GM19239 (cell line): ENCODE measurements at places on chromosomes 4 and X.
A peak's percentile ranks its signal among the peaks of the same experiment; 100 is the strongest.

GRCh38 chr4:125314676-125315575 lies at the start of gene FAT4:
Gene FAT4 (plus strand): TSS chr4:125314955. CDS start chr4:125316412, 1,457 bp downstream.
- peak; percentile 28 for DNase-seq

DNA sequence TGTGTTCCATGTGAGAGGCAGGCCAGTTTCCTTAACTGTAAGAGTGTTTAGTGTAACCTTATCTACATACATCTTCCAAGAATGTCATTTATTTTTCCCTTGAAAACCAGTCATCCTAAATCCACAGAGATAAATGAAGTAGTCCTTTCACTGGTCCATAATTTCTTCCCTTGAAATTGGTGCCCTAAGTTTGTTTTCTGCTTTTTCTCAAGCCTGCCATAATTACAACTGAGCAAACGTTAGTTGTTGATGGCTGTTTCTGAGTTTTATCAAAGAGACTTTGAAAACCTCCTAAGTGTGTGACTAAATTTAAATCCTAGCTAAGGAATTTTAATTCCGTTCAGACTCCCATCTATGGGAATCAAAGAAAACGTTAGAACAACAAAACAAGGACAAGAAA lies 3.6 kb upstream of the TDO2 start:
- DNase-seq = no peak

GRCh38 chrX:81215685-81216084 lies 13.8 kb downstream of the SH3BGRL start:
- no peak for DNase-seq

DNA sequence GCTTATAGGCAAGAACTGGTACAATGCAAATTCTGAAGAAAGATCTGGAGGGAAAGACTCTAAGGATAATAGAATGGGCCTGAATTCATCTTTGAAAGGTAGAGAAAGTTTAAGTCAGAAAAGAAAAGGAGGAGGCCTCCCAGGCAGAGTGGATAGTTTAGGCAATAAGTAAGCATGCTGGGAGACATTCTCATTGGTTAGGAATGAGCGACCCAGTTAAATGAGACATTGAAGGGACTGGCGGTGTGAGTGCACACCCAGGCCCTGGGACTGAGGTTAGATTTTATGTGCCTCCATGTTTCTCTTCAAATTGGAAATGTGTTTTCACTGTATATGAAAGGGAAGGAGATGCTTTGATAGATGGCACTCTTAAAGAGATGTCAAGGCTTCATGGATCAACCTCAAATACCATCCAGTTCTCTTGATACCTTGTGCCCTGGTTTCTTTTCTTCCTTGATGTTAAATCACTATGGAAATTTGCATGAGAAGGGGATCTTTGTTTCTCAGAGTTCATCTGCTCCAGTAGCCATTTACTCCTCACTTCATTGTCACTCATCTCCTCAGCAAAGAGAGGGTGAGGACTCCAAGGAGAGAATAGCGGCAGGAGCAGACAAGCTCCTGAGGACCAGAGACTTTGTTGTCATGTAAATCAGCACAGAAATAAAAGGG lies 584.2 kb upstream of the INTU start:
- DNase-seq = no peak

- DNase-seq = no peak
These were observed 54.9 kb downstream of the ACOX3 start for GRCh38 chr4:8385611-8386010.

DNA sequence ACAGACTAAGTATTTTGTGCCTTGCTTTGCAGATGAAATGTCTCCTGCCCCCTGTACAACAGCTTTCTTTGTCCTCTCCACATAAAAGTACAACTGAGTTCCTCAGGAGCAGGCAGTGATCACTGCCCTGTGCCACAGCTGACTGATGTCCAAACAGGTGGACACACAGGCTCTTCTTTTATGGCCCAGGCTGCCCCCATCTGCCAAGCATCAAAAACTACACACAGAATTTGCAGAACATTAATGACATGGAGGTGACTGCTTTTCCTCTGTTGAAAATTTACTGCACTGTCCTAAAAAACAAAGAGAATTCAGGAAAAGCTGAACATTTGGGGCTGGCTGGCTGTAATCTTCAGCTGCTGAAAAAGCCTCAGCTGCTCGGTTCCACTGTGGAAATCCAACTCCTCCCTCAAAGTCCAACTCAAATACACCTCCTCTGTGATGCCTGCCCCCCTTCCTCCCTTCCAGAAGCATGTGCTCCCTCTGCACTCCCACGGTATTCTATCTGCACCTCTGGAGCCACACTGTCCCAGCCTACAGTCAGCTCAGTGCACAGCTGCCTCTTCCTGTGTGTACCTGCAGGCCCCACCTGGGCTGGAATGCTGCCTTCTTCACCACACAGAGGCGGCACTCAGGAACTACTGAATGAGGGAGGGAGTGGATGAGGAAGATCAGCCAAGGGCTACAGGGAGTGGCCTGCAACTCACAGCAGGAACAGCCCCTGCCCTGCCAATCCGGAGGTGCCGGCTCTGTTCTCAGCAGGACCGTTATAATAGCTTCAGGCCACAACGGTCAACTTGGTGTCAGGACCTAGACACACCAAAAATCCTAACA lies 10.3 kb downstream of the AFAP1 start:
- DNase-seq = no peak

- DNase-seq = no peak
These were observed 60.7 kb upstream of the RAPGEF2 start for GRCh38 chr4:159042097-159042605.

DNA sequence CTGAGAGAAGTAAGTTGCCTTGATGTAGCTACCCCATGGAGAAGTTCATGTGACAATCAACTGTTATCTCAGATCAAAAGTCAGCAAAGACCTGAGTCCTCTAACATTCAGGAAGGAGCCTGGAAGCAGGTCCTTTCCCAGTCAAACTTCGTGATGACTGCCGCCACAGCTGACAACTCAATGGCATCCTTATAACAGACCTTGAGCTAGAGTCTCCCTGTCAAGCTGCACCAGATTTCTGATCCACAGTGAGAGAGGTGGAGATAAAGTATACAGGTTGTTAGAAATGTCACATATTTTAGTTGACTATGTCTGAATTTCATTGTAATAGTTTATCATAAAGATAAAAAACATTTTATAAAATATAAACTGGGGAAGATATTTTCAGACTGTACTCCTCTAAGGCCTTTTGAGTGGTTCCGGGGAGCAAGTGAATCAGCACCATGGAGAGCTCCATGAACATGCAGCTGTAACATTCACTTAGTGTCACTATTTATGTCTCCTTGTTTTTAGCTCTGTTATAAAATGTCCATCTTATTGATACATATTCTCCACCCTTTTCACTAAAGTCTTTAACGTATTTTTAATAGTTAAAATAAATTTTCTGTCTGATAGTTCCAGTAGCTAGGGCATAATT lies 1653.5 kb upstream of the AGA start:
- DNase-seq = no peak

GRCh38 chr4:129278868-129279267 lies 182.9 kb downstream of the C4orf33 start:
- no peak for DNase-seq

GRCh38 chrX:14274691-14275090 lies 245.0 kb upstream of the GEMIN8 start:
- no peak for DNase-seq

DNA sequence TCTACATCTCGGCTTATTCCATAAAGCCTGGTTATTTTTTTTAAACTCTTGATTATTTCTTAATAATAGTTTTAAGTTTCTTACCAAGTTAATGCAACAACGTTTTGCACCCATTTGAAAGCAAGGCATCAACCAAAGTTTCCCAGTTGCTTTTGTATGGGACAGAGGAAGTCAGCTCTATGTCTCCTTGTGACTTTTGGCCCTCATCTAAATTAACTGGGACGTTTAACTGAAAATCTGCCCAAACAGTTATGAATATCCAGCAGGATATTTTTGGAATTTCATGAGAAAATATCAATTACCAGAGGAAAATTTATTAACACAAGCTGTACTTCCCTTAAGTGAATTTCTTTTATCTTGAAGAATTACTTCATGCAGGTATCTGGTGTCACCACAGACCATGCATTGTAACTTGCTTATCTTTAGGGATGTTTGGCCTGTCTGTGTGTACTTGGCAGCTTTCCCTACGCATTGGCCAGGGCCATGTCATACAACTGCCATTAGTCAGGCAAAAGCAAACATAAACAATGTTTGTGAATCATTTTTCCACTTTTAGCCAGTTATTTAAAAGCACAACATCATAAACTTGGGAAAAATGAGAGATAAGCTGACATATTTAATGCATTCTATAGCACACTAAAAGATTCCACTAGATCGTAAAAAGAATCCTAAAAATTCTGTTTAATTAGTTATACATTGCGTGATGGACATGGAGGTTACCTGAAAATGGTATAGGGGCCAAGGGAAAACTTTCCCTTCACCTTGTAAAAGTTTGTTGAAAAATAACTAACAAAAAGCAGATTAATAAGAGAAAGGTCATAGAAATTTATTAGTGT lies 101.4 kb upstream of the PDE5A start:
- no peak for DNase-seq

- no peak for DNase-seq
These were observed 602.0 kb downstream of the GLUD2 start for GRCh38 chrX:121649417-121649816.

DNA sequence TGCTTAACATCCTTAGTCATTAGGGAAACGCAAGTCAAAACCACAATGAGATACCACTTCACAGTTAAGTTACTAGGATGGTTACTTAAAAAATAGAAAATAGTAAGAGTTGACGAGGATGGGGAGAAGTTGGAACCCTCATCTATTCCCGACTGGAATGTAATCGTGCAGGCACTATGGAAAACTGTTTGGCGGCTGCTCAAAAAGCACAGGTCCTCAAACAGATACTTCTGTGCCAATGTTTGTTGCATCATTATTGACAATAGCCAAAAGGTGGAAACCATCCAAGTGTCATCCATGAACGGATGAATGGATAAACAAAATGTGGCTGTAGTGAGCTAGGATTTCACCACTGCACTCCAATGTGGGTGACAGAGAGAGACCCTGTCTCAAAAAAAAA lies 11.7 kb downstream of the CTAG1B start:
- DNase-seq = no peak

GRCh38 chr4:122662701-122663100 lies 41.8 kb upstream of the IL21 start:
- DNase-seq = no peak

GRCh38 chrX:53022381-53022780 lies 26.2 kb upstream of the GPR173 start:
- DNase-seq = no peak

- no peak for DNase-seq
These were observed 4.5 kb downstream of the PLXNB3 start for GRCh38 chrX:153768311-153769157.

GRCh38 chr4:153197301-153197700 lies 6.9 kb upstream of the TRIM2 start:
- no peak for DNase-seq

- DNase-seq = no peak
These were observed 465.1 kb upstream of the GALNTL6 start for GRCh38 chr4:171348090-171348489.

GRCh38 chr4:88040707-88041106 lies 33.3 kb downstream of the PKD2 start:
- DNase-seq = no peak

GRCh38 chr4:129641179-129641578 lies 545.2 kb downstream of the C4orf33 start:
- DNase-seq = peak; percentile 1

DNA sequence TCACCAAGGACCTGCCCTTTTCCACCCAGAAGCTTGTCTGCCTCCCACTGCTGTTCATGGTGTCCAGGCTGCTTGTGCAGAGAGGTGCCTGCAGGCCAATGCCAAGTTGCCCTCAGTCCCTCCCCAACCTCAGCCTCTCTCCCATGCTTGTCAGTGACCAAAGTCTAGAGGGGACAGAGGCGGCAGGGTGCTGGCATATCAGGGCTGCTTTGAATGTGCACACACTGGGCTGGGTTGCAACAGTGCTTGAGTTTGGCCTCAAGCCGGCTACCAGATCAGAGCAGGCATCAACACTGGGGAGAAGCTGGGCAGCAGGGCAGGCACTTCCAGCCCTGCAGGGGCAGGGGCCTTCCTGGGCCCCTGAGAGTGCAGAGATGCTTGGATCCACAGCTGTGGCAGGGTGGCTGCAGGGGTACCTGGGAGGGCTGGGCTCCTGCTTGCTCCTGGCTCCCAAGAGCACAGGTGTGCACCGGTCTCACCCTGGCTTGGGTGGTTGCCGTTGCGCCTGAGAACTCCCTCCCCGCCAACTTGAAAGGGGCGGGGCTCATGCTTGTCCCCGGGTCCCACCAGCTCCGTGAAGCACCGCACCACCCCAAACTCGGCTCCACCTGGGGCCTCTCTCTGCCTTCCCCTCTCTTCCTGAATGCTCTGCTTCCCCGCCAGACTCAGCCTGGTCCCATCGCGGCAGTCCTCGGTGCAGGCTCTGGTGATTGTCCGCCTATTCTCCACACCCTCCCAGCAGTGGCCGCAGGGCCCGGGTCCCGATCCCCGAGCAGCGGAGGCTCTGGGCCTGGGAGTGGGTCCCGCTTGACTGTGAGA lies 1681.9 kb upstream of the ADGRL3 start:
- DNase-seq = no peak

DNA sequence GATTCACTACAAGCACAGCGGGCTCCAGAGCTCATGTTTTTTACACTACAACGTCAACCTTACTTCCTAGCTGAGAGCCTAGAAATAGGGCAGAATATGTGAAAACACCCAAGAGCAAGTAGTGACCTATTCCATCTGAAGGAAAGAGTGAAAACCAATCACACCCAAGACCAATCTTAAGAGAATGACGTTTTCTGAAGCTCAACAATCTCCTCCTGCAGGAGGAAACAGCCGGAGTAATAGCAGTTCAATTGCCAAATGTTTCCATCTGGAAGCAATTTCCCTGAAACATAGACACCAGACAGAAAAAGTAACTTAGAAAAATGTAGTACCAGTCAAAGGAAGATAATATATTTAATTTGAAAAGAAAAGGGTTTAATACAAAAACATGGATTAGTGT lies 142.4 kb downstream of the ANXA5 start:
- no peak for DNase-seq
